ENCODE measurements at places on chromosomes 6 and 20.
A peak's percentile ranks its signal among the peaks of the same experiment; 100 is the strongest.

DNA sequence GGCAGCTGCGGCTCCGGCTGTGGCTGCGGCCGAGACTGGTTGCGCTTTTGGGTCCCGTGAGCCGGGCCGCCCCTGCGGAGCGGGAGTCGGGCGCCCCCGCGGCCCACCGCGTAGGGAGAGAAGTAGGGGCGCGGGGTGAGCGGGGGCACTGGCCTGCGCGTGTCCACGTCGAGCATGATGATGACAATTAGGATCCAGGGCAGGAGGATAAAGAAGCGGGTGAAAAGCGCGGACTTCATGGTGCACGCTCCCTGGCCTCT is 739 bp downstream of the B3GAT2 start:
- no peak for DNase-seq

- peak; percentile 80 for DNase-seq
These were observed 44.2 kb downstream of the ZNF831 start for GRCh38 chr20:59207742-59208357.

DNA sequence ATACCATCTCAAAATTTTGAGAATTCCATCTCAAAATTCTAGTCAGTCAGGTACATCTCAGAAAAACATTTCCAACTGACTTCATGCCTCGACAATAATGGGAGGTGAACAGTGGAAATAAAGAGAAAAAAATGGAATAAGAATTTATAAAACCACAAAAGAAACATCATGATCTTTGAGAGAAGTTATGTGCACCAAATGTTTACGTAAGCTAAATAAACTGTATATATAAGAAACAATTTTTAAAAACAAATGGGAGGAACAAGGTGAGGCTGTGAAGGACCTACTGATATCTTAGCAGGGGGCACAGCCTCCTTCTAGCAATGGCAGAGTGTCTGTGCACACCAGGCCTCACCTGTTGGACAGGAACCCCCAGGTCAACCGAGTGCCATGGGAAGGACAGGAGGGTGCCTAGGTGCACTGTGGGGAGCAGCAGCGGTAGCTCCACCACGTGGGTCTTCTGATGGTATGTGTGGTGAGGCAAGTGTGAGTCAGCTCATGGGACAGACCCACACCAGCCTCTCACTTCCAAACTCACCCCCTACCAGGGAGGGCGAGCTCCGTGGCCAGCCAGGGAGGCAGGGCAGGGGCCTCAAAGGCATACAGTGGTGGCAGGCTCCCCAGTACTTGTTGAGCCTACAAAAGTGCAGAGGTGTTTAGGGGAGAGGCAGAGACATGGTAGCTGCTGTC is 23.2 kb downstream of the DIDO1 start:
- no peak for DNase-seq

GRCh38 chr20:24571159-24571558 is 101.7 kb downstream of the SYNDIG1 start:
- no peak for DNase-seq

GRCh38 chr20:52586660-52587059 is 385.5 kb upstream of the TSHZ2 start:
- DNase-seq = no peak

GRCh38 chr20:2005359-2005758 is 11.5 kb upstream of the PDYN start:
- DNase-seq = no peak

- peak; percentile 45 for DNase-seq
These were observed 882 bp upstream of the FAM184A start for GRCh38 chr6:119079283-119079809.

DNA sequence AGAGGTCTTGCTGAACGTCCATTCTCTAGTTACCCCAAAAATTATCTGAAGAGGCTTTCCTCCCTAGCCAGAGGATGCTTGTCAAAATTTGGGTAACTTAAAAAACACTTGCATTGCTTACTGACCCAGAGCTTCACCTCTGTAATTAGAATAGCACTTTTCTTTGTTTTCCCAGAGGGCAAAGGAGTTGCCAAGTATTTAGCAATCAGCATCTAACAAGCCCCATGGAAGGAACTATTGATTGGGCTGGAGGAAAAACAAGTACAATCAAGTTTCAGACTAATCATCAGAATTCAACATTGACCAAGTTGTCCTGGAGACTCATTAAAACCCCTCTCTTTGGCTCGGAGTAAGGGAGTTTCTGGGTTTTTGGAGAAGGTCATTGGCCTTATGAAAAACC is 226.4 kb downstream of the TBC1D7 start:
- DNase-seq = no peak

DNA sequence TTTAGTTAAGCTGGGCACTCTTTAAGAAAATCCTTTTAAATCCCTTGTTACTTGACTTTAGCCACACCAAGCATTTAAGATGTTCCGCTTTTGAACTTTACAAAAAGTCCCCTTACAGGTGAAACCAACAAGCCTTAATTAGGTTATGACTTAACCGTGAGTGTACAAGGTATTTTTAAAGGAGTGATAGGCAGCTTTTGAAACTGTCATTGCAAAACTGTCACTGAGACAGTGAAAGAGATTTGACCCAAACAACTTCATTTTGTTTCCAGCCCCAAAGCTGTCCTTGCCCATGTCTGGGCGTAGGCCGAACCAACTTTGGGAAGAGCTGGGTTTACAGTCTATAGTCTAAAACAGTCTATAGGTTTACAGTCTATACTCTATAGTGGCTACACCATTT is 305.4 kb downstream of the FARS2 start:
- no peak for DNase-seq

- peak; percentile 7 for DNase-seq
These were observed 62.3 kb downstream of the TRMT6 start for GRCh38 chr20:5888041-5888440.

DNA sequence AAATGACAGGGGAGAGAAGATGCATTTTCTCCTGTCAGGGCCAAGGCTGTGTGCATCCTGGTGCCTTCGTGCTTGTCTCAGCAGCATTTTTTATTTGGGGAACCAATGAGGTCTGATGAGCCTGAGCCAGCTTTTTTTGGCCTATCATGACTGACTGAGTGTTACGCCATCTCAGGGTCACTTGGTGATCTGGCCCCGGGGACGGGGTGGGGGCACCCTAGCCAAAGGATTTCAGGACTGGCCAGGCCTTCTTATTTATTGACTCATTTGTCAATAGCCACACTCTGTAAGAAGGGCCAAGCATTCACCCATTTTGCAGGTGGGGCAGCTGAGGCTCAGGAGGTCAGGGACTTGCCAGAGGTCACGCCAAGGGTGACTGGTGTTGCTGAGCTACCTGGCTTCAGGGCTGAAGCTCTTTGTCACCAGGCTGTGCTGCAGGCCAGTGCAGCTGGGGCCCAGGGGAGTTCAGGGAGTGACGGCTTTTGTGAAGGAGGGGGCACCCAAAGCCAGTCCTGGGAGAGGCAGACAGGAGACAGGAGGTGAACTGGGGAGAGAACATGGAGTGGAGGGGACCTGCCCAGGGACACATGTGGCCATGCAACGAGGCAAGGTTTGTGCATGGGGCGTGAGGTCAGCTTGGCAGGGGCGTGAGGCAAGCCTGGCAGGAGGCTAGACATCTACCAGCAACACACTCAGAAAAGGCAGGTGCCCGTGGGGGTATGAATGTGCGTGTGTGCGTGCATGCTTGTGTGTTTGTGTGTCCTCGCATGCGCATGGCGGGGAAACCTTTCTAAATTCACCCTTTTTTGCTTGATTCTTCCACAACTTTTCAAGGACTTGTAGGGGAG is 31.1 kb downstream of the VSTM2L start:
- DNase-seq = no peak

GRCh38 chr20:8309634-8310033 is 177.6 kb downstream of the PLCB1 start:
- no peak for DNase-seq

- no peak for DNase-seq
These were observed 48.0 kb downstream of the DST start for GRCh38 chr6:56594699-56595098.

- no peak for DNase-seq
These were observed 7.3 kb downstream of the PEDS1 start for GRCh38 chr20:50146214-50146613.

- no peak for DNase-seq
These were observed 690.9 kb upstream of the CHD6 start for GRCh38 chr20:42309050-42309449.

GRCh38 chr20:17228624-17229061 is 1.8 kb downstream of the PCSK2 start:
- DNase-seq = no peak

- DNase-seq = no peak
These were observed 63.0 kb upstream of the TXNDC5 start for GRCh38 chr6:7973584-7973983.

DNA sequence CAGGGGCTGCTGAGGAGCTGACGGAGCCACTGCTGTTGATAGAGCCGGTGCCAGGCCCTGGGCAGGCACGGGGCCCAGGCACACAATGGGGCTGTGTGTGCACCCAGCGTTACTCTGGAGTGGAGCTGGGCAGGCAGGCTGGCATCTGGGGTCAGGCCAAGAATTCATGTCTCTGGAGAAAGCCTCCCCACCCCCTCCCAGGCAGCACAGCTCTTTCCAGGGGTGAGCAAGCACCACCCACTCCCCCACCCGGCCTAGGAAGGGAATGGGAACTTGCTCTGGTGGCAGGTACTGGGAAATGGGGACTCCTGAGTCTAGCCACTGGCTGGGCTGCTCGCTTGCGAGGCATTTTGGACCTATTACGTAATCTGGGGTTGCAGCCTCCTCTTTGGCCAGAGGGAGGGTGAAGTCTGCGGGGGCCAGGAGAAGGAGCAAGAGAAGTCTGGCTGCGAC is 22.7 kb downstream of the TFEB start:
- DNase-seq = no peak

DNA sequence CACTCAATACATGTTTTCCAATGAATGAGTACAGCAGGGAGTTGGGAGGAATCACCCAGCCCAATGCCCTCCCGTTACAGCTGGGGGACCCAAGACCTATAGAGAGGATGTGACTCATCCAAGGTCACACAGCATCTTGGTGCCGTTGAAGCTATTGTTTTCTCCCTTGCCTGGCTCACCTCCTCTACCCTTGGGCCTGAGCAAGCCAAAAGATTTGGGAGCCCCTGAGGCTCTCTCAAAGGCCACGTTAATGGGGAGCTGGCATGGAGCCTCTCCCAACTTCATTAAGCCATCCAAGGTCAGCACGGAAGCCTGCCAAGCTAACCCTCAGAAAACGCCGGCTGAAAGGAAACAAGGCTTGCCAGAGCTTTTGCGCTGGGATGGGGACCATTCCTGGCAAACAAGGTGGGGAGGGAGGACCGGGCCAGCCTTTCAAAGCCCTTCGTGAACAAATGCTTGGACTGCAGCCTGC is 30.4 kb downstream of the KCNB1 start:
- no peak for DNase-seq

- DNase-seq = no peak
These were observed 241.8 kb downstream of the ADGRG6 start for GRCh38 chr6:142543606-142544005.

DNA sequence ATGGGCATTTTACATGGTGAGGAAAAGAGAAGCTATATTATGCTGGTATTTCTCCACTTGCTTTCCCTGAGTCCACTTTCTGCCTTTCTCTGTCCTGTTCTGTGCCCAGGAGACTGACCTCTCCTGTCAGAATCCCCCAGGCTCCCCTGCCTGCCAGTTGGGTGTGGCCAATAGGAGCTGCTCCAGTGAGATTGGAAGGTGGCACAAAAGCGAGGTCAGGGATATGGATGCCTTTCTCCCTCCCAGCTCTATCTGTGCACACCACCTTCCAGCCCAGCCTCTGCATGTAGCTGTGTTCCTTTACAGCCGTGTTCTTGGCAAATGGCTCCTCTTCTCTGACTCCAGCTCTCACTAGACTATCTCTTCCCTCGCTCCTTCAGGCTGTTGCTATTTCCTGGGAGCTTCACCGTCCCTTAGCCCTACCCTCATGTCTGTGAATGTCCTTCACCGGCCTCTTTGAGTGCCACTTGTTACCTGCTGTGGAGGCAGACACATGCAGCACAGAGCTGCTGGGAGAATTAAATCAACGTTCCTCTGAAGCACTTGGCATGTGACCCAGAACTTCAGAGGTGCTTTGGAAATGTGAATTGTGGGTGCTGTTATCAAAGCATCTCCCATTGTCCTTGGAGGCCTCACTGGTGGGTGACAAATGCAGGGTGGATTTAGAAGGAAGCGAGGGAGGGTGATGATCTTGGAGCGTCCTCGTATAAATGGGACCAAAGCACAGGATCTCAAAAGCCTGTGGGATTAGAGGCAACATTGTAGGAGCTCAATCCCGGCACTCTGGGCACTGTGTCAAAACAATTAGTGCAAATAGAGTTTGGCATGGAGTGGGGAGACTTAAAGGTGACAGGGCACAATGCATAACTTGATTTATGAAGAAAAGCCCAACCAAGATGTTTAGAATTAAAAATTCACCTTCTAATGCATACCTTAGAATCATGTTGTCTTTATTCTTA is 28.9 kb upstream of the RALGAPA2 start:
- peak; percentile 62 for DNase-seq

DNA sequence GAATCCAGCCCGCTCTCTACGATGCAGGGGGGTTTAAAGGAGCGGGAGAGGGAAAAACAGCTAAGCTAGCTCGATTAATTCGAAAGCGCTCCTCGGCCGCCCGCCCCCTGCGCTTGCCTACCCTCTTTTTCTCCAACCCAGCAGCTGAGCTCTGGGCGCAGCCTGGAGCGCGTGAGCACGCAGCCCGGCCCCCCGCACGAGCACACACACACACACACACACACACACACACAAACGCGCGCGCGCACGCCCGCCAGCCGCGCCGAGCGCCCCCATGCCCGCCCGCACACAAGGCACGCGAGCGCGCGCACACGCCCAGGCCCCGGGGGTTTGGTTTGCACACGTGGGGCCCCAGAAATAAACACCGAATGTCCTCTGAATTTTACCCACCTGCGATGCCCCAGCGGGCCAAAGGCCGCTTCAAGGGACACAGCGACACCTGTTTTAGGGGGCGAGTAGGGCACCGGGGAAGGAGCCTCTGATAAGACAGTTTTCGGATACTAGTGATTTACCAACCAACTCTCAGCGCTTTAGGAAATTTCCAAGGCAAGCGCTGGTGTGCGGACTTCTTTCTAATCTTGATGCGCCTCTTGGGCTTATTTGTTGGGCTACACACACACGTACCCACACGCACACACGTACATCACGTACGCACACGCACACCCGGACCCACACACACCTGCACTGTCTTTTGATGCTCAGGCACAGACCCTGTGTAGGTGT is 802 bp upstream of the NRN1 start:
- DNase-seq = peak; percentile 49

- no peak for DNase-seq
These were observed 123.0 kb upstream of the RREB1 start for GRCh38 chr6:6984585-6985366.

DNA sequence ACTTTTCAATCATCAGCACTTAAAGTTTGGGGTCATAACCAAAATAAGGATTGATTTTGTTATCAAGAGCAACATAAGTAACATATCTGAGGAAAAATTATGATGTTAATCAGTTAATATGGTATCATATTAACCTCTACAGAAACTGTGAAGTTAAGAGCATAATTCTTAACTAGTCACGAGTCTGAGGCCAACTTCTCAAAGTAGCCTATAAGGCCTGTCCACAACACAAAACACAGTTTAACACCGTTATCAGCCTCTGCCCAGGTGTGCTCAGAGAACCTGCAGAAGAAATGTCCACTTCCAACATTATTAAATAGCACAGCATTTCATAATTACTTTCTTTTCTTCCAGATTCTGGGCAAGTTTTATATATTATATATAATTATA is 1.1 kb downstream of the STX7 start:
- DNase-seq = peak; percentile 50

GRCh38 chr6:149246691-149247384 is 70.7 kb upstream of the TAB2 start:
- no peak for DNase-seq
